ENCODE measurements at places on chromosomes 5 and 9.

DNA sequence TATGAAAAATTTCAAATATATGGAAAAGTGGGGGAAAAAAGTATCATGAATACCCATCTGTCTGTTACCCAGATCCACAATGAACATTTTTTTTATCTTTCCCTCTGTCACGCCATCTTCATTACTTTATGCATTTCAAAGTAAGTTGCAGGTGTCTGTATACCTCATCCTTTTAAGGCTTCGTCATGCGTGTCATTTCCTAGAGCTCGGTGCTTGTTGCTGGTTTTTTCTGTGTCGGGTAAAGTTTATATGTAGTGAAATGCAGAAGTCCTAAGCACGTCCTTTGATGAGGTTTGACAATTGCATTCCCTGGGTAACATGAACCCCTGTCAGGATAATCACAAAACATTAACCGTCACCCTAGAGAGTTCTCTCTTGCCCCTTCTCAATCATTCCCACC, 52.1 kb downstream of the DAPK1 start:
- DNase-seq = no peak

DNA sequence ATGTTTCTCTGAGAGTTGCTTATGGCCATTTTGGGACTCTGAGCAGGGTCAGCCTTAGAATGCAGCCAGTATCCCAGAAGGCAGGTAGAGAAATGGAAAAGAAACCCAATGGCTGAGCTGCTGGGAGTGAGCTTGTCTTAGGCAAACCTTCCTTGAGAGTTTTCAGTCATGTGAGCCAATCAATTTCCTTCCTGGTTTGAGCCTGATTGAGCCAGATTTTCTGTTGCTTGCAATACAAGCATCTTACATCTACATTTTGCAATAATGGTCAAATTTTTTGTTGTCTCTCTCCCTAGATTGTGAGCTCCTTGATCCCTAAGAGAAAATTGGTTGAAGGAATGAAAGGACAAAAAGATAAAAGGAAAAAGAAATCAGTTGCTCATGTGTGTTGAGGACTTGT, 155.3 kb downstream of the SNX18 start:
- DNase-seq = peak; percentile 77

GRCh38 chr9:131769361-131769760, 29.5 kb upstream of the RAPGEF1 start:
- DNase-seq = no peak

DNA sequence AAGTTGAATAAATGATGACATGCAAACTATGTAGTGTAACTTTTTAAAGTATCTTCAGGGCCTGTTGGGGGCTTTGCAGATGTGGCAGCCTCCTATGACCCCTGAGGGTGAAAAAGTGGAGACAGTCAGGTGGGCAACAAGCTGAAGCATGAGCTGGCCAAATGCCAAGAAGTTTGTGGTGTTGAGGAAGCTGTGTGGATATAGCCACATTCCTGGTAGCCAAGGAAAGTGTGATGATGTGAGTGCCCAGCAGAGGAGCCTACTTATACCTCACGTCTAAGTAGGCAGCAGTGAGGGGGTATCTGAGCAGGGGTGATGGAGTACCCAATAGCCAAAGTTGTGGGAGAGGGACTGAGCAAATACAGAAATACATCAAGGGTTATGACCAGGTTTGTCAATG, 621.2 kb upstream of the CDH6 start:
- no peak for DNase-seq

GRCh38 chr5:160199410-160199911, 29.8 kb upstream of the FABP6 start:
- peak; percentile 85 for DNase-seq

DNA sequence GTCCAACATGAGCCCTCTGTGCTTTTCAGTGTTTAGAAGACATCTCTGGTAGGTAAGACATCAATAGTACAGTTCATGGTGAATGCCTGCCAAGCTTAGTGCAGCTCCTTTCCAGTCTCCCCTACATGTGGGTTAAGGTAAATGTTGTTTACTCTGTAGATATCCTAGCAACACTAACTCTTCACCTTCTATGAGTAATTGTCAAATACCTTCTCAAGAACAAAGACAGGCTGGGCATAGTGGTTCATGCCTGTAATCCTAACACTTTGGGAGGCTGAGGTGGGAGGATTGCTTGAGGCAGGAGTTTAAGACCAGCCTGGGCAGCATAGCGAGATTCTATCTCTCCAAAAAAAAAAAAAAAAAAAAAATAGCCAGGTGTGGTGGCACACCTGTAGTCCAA, 18.7 kb upstream of the RASGRF2 start:
- no peak for DNase-seq

DNA sequence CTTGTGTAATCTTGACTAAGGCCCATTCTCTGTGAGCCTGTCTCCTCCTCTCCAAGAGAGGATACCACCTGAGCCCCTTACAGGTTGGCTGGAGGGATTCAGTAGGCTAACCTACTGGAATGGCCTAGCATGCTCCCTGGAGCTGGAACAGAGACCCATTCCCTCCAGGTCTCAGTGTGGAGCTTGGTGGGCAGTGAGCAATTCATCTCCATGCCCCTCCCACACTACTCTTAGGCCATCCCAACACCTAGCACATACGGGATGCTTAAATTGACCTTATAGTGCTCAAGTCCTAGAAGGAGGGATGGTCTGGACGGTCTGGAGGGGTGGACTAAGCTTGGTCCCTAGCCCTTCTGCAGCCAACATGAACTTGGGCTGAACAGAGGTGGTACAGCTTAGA, 75.6 kb downstream of the CRB2 start:
- DNase-seq = no peak

DNA sequence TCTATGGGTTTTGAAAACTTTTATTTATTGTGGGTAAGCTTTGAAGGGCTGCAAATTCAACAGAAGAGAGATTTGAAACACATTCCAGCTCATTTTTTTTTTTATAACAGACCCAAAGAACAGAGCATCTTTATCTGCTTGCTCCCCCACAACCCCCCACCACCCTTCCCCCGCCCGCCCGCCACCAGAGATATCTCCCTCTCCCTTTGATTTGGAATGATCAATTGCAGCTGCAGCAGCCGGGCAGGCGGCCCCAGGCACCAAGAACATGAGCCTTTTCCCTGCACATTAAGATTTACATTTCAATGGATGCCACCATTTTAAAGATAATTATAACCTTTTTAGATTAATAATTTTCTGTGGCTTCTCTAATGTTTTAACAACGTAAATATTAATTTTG, 510.9 kb downstream of the ZNF608 start:
- DNase-seq = no peak

GRCh38 chr9:34185778-34186551, 7.1 kb downstream of the UBAP1 start:
- DNase-seq = peak; percentile 94

GRCh38 chr5:94184870-94185269, 433.5 kb downstream of the KIAA0825 start:
- no peak for DNase-seq

- DNase-seq = no peak
Measured at GRCh38 chr5:36160617-36161016, 8.7 kb downstream of the SKP2 start.

DNA sequence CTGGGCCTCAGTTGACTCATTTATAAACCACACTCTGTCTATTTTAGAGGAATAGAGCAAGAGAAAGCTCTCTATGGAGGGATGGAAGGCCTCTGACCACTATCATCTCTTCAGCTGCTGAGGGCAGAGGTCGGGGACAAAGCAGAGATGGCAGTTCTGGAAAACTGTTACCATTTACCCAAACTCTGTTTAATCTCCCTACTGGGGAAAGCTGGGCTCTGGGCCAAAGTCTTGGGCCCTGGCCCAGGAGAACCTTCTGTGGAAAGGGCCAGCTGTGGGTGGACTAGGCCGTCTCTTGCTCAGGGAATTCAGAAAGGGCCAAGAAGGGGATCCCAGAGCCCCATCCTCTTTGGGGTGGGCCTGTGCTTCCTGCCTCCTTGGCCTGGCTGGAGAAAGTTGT, 100.0 kb downstream of the PSD2 start:
- DNase-seq = no peak

GRCh38 chr5:56522960-56523359, 289.8 kb upstream of the ANKRD55 start:
- DNase-seq = peak; percentile 78

DNA sequence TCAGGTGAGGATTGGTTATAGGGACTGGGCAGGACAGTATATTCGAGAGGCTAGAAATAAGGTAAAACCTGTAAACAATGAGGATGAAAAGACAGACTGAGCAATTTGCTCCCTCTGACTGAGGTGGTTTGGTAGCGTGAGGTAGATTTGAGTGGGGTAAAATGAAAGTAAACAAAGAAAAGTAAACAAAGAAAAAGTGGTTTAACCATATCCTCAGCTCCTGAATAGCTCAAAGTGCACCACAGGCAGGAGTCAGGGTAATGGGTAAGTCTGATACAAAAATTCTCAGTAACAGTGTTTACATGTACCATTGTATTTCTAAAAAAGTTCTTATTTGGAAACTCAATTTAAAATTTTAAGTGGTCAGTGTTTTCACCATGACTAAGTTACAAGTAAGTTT, 203.1 kb upstream of the ARRDC3 start:
- no peak for DNase-seq

GRCh38 chr5:29614206-29614605, 1579.3 kb upstream of the CDH6 start:
- DNase-seq = no peak

GRCh38 chr9:10661376-10661775, 48.6 kb upstream of the PTPRD start:
- DNase-seq = no peak

GRCh38 chr5:104062621-104063377, 500.2 kb upstream of the NUDT12 start:
- DNase-seq = no peak

DNA sequence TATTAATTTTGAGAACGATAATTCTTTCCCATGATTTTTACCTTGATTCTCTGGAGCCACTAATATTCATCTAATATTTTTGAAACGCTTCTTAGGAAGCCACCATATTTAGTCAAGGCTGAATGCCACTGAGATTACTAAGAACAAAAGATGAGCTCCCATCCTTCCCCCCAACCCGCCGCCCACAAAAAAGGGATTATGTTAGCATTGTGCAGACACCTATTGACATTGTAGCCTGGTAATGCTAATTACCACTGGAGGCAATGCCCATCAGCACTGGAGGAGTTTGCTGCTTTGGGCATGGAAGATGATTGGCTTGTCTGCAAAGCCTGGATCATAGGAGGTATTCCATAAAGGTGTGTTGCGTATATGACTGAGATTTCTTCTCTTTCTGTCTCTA, 739.1 kb upstream of the WWC1 start:
- no peak for DNase-seq

- no peak for DNase-seq
Measured at GRCh38 chr9:133702798-133703590, 35.2 kb downstream of the SARDH start.

DNA sequence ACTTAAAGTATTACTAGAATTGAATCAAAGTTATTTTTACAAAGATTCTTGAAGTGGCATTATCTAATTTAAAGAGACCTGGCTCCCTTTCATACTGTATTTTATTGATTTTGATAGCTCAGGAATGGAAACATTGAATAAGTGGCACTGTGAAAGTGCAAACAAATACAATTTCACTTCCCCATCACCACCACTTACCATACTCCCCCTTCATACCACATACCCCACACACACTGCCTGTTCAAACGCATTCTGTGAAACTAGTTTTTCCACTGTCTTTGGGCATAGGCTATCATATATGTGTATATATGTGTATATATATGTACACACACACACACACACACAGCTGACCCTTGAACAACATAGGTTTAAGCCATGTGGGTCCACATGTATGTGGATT, 62.1 kb upstream of the ATG10 start:
- peak; percentile 13 for DNase-seq

- DNase-seq = peak; percentile 14
Measured at GRCh38 chr5:133316346-133317343, 264.8 kb downstream of the HSPA4 start.

- DNase-seq = no peak
Measured at GRCh38 chr5:12125895-12126294, 221.6 kb upstream of the CTNND2 start.

GRCh38 chr9:15239816-15240215, 67.2 kb downstream of the TTC39B start:
- no peak for DNase-seq

- no peak for DNase-seq
Measured at GRCh38 chr5:107875833-107876232, 205.1 kb upstream of the EFNA5 start.

DNA sequence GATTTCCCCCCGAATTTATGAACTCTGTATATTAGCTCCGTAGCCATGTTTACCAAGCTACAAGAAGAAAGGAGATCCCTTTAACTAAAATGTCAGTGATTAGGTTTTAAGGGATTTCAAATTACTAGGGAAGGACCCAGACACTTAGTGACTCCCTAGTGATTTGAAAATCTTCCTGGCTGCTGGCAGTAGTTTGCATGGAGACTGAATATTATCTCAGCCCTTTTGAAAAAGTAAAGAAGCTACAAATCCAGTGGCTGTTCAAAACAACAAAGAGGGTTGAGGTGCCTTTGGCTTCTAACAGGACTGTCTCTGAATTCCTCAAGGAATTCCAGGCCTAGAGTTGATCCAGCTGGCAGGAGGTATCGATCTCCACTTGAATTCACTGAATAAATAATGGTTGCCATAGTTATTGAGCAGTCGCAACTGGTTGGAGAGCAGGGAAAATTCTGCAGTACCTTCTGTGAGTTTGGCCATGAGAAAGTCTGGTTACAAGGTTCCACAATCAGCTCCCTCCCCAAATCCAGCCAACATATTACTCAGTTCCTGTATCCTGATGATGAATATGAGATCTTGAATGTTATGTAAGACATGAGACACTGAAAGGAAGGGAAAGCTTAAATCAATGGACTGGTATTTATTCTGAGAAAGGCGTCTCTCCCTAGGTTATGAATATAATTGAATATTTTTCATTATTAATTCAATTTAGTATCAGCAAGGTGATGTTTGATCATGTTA, 37.7 kb downstream of the NR4A3 start:
- no peak for DNase-seq

DNA sequence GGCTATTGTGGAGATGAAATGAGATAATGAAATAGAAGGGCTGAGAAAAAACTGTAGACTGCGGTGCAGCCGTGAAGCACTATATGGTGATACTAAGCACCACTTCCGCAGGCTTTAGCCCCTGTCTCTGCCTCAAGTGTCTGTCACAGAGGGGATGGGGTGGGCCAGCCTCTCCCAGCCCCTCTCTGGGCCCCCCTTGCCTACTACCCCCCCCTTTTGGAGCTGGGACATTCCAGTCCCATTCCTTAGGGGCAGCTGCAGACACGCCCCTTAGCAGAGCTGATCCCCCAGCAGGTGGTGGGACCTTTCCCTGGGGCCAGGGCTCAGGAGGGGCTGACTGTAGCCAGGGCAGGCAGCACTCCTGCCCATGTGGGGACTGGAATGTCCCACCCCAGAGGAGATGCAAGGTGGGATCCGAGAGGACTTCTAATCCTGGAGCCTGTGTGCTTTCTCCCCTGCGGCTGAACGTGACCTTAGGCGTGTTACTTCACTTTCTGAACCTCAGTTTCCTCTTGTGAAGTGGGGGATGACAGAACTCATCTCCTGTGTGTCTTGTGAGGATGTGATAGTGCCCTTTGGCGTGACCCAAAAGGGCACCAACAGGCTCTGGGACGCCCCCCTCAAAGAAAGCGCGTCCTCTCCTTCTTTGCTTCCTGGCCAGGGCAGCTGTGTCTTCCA, 1.9 kb downstream of the N4BP3 start:
- DNase-seq = no peak

- no peak for DNase-seq
Measured at GRCh38 chr9:117466111-117466510, 51.3 kb upstream of the ASTN2 start.

GRCh38 chr9:72473474-72474261, 47.7 kb upstream of the TMC1 start:
- DNase-seq = peak; percentile 88

GRCh38 chr9:73577848-73578247, 426.2 kb downstream of the ANXA1 start:
- DNase-seq = no peak

Measured in suppressor macrophage (primary cell).